ENCODE measurements at places on chromosomes 2 and 18.

DNA sequence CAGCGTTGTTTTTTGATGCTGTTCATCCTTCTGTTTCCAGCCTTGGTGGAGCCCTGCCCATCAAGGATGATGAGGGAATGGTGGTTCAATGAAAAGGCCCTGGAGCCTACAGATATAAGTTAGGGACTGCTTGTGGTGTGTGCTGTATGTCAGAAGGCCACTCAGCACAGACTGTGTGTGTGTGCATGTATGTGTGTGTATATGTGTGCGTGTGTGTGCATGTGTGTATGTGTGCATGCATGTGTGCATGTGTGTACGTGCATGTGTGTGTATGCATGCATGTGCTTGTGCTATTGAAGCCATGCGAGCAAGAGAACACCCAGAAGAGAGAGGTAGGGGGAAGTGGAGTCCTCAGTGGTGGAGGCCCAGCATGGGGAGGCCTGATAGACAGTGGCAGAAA, 304.9 kb downstream of the CYP26B1 start:
- DNase-seq: no peak

- no peak for DNase-seq
These were observed 42.9 kb downstream of the CABYR start for GRCh38 chr18:24181806-24182205.

GRCh38 chr2:72674982-72675915, 150.6 kb downstream of the EXOC6B start:
- DNase-seq: no peak

DNA sequence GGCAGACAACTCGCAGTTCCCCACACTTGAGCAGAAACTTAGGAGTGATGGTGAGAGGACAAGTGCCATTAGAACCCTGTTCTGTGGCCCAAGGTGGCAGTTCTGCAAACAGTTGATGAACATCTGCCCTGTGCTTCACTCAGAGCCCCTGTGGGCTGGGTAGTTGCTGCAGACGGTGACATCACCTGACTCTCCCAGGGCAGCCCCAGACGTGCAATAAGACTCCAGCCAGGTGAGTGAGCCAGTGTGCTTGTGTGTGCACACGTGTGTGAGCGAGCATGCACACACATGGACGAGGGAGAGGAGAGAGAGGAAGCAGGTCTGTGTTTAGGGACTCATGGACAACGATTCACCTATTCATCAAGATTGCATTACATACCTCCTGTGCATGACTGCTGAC, 136.0 kb upstream of the GLI2 start:
- DNase-seq: no peak

DNA sequence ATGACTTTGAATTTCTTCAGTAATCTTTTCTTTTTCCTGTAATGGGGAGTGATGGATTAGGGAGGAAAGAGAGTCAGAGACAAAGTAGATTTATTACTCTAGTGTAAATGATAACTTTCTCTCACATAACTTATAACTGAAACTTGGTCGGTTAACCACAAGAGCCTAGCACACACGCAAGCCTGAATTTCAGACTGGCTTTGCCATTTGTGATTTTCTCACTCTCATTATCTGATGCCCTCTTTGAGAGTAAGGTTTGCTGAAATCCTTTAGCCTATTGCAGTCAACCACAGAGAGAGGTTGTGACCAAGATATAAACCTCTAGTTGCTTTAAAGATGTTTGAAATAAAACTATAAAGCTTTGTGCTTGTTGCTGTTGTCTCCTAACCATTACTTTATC, 117.9 kb upstream of the NETO1 start:
- DNase-seq: no peak

- no peak for DNase-seq
These were observed 161.7 kb upstream of the LMAN1 start for GRCh38 chr18:59520562-59521355.

GRCh38 chr2:15303874-15304273, 257.3 kb downstream of the NBAS start:
- no peak for DNase-seq

GRCh38 chr2:83784315-83784714, 674.8 kb downstream of the SUCLG1 start:
- DNase-seq: no peak
